ENCODE measurements at places on chromosomes 2 and 18.

- DNase-seq, result no peak
Measured at GRCh38 chr2:207720517-207721187, 9.2 kb downstream of the CCNYL1 start.

DNA sequence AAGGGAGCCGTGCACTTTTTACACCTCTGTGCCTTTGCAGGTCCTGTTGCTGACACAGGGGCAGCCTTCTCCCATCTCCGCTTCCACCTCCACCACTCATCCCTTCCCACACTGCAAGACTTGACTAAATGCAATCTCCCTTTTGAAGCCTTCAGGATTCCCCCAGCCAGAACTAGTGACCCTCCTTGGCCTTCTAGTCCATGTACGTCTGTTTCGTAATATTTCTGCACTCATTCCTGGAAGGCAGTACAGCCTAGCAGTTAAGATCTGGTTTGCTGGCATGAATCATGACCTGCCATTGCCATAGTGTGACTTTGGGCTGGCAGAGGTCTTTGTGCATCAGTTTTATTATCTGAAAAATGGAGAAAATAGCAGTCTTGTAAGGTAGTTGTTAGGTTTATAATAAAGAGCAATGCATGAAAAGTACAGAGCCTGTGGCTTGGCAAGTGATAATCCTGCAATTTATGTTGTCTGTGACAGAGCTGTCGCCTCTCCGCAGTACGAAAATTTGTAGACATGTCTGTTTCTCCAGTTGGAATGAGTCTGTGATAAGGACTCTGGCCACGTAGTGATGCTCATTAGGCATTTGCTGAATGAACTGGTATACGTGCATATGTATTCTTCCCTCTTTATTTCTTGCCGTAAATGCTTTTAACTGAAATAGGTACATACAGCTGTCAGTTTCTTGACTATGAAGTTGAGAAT, 36.7 kb downstream of the NCK2 start:
- no peak for DNase-seq

DNA sequence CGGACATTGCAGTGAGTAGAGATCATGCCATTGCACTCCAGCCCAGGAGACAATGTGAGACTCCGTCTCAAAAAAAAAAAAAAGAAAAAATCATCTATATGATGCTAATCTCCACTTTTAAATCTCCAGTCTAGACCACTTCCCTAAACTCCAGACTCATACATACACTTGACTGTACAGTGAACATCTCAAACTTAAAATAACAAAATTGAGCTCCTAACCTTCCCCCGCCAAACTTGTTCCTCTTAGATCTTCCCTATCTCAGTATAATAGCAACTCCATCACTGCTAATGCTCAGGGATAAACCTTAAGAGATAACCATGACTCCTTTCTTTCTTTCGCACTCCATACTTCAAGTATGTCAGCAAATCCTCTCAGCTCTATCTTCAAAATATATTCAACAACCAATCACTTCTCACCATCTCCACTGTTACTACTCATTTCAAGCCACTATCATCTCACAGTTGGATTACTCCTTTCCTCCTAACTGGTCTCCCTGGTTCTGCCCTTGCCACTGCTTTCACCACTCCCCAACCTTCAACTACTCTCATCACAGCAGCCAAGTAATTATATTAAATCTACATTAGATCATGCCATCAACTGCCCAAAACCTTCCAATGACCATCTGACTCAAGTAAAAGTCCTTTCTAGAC, 12.0 kb downstream of the MEMO1 start:
- no peak for DNase-seq

DNA sequence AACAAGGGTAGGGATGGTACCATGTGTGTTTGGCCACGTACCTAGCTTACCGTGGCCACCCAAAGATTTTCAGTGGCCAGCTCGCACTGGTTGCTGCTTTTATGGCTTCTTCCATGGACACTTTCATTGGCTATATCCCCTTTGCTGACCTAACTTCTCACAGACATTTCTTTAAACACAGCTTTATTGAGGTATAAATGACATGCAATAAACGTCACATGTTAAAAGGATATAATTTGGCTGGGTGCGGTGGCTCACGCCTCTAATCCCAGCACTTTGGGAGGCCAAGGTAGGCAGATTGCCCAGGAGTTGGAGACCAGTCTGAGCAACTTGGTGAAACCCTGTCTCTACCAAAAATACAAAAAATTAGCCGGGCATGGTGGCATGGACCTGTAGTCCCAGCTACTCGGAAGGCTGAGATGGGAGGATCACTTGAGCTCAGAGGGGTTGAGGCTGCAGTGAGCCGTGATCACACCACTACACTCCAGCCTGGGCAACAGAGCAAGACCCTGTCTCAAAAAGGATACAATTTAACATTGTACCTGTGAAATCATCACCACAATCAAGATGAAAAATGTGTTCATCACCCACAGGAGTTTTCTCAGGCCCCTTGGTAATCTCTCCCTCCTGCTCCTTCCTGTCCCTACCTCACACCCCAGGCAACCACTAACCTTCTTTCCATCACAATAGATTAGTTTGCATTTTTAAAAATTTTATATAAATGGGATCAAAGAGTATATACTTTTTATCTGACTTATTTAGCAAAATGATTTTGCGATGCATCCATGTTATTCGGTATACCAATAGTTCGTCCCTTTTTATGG, 127.8 kb upstream of the PPP1CB start:
- DNase-seq, result no peak

Measured in hindlimb muscle (tissue), 1 donor.